ENCODE measurements at places on chromosomes 6 and 20.
A peak's percentile ranks its signal among the peaks of the same experiment; 100 is the strongest.

- DNase-seq: no peak
Observed at GRCh38 chr6:25156123-25156522, 123.1 kb upstream of the CARMIL1 start.

DNA sequence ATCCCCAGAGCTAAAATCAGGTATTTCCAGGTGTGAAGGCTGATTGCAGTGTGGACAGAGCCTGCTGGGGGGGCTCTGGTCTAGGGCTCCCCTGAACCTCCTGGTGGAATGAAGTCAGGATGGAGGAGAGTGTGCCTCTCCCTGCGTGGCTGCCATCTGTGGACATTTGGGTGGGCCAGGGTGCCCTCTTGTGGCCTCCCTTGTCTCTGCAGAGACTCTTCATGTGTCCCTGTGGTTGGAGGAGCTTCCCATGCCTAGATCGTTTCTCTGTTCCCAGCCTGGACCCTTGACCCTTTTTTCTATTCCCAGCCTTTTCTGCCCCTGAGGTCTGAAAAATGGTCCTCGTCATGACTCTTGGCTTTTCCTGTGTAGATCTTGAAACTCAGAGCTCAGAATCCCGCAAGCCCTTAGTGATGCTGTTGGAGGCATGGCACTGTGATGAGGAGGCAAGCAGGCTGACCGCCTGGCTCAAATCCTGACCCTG lies 9.9 kb upstream of the PSMF1 start:
- no peak for DNase-seq

- DNase-seq: no peak
Observed at GRCh38 chr20:9632991-9633390, 118.6 kb downstream of the LAMP5 start.

- DNase-seq: peak; percentile 26
Observed at GRCh38 chr20:52552181-52552872, 360.7 kb upstream of the ZFP64 start.

DNA sequence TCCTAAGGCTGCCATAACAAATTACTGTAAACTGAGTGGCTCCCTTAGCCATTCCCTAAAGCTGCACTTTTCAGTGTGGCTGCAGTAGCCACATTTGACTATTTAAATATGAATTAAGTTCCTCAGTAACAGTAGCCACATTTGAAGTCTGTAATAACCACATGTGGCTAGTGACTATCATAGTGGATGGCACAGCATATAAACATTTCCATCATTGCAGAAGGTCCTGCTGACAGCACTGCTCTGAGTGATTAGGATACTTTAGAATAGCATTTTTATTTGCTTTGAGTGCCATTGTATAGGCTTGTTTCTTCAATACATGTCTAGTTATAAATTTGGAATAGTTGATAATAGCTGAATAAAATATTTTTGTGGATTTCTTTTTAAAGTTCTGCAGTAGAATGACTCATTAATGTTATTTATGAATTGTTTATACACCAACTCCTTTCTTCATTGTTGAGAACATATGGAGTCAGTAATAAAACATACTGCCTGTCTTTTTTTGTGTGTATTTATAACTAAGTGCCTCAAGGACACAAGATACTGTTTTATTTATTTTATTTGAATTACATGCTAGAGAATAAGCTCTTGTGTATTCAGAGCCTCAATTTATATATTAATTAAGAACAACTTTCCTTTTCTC lies 217.2 kb downstream of the CDKAL1 start:
- DNase-seq: no peak

DNA sequence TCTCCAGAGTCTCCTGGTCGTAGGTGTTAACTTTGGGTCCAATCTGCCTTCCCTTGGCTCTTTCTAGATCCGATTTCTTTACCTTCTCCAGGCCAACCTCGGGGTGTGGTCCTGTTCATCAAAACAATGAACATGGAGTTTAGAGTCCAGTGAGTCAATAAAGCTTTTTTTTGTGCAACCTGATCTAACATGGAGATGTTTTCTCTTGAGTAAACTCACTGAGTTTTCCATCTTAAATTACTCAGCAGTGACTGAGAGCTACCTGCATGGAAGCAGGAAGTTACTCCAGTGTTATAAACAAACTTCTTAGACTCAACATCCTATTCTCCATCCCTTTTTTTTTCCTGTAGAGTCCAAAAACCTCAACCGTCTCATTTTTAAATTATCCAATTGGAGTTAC lies 14.9 kb upstream of the SLC22A1 start:
- DNase-seq: no peak

GRCh38 chr6:154241581-154241980 lies 115.0 kb downstream of the IPCEF1 start:
- no peak for DNase-seq

- no peak for DNase-seq
Observed at GRCh38 chr6:101404775-101405174, 11.3 kb downstream of the GRIK2 start.

DNA sequence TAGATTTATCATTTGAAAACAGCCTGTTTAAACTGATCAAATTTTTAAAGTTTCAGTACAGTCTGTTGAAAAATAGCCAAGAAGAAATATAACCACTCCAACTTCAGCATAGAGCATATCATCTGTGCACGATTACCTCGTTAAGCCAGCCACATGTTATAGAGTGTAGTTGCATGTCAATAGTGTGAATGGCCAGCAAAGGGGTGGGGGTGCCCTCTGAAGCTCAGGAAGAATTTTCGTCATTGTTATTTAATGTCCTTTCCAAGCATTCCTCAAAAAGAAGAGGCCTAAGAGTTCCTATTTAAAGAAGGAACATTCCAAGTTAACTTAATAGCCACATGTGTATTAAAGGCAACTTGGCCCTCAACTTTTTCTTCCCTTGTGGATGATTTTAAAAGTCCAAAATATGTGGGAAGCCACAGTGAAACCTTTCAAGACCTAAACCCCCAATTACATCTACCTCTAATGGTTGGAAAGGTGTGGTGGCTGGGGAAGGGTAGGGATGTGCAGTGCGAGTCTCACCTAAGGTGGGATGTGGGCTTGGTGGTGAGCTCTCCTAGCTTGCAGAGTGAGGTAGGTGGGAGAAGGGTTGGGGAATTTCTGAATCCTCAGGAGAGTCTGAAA lies 1.8 kb upstream of the CCN2 start:
- DNase-seq: no peak

DNA sequence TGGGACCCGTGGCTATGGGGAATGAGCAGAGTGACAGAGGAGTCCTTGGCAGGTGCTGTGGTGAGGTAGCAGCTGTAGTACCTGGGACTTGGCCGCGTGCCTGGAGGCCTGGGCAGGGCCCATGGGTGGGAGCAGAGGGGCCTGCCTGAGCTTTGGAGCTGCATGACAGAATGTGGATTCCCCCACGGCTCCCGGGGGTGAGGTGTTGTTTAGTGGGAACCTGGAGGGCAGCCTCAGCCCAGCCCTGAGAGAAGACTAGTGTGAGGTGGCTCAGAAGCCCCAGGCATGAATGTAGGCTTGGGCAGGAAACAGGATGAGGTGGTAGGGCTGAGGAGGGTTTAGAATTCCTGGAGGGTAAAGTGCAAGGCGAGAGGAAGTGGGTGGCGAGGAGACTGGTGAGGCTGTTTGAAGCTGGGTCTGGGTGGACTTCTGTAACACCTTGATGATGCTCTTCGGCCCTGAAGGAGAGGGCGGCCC lies 86.5 kb upstream of the SCP2D1 start:
- DNase-seq: no peak

- no peak for DNase-seq
Observed at GRCh38 chr6:17536586-17536985, 63.5 kb upstream of the FAM8A1 start.
